H4 (cell line): ENCODE measurements at places on chromosomes 7 and 10.
A peak's percentile ranks its signal among the peaks of the same experiment; 100 is the strongest.

GRCh38 chr7:157668221-157668883, 331.5 kb downstream of the DNAJB6 start:
- no peak for DNase-seq

- no peak for DNase-seq
Observed at GRCh38 chr7:96415293-96415940, 93.5 kb upstream of the SLC25A13 start.

DNA sequence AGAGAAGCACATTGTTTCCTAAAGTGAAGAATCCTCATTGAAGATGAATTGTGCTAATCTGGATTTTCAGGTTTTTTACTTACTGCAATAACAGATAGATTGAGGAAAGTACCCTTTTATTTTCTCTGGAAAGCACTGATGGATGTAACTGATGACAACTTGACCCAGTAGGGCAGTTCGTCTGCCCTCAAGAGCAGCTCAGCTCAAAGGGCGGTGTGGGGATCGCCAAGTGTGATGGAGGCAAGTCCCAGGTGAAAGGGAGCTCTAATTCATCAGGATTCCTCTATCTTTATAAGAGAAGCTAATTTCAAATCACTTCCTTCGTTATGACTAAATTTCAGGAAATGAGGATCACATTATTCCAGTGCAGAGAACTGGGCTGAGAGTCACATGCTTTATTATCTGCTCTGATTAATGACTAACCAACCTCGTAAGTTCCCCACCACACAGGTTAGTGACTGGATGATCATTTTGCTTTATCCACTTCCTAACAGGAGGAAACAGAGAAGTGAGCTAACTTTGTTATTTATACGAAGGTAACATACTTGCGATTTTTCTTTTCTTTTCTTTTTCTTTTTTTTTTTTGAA, 98.8 kb downstream of the PFKFB3 start:
- DNase-seq, result no peak

DNA sequence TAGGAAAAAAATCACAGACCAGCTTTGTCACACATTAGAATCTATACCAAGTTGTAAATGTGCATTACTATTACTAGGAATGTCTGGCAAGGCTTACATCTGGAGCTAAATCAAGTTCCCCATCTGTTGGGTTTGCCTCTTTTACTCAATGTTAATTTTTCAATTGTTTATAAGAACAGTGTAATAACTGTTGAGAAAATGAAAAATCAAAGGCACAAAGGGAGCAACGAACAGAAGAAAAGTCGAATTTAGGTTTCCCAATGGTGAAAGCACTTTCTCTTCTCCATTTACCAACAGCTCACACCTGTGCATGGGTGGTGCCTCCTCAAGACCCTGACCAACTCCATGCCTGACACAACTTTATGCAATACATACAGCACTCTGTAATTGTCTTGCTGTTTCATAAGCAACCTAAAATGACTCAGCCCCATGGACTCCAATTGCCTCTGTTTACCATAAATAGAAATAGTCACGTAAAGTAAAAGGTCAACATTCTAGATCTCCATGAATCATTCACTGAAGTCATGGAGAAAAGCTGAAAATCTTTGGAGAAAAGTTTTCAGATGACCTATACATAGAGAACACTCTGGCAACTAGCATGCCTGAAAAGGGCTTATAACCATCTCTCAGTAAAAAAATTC, 95.5 kb upstream of the KCNIP2 start:
- peak; percentile 17 for DNase-seq
